ENCODE measurements at places on chromosomes 5 and 9.

- DNase-seq: peak; percentile 37
Measured at GRCh38 chr5:36202521-36202961, 39.2 kb downstream of the NADK2 start.

DNA sequence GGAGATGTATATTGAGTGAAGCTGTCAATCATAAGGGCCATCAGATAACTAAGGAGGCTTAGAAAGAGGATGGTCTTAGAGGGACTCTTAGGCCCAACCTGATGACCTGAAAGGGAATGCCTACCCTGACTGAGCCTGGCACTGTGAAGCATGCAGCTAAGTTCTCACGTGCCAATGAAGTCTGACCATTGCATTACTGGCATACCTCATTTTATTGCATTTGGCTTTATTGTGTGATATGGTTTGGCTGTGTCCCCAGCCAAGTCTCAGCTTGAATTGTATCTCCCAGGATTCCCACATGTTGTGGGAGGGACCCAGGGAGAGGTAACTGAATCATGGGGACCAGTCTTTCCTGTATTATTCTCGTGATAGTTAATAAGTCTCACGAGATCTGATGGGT, 421.6 kb upstream of the SGCD start:
- peak; percentile 80 for DNase-seq

GRCh38 chr9:83582029-83582428, 40.9 kb upstream of the IDNK start:
- no peak for DNase-seq

- peak; percentile 58 for DNase-seq
Measured at GRCh38 chr5:158026304-158027031, 167.5 kb upstream of the CLINT1 start.

- DNase-seq: no peak
Measured at GRCh38 chr5:55410845-55411244, 103.1 kb downstream of the MTREX start.

DNA sequence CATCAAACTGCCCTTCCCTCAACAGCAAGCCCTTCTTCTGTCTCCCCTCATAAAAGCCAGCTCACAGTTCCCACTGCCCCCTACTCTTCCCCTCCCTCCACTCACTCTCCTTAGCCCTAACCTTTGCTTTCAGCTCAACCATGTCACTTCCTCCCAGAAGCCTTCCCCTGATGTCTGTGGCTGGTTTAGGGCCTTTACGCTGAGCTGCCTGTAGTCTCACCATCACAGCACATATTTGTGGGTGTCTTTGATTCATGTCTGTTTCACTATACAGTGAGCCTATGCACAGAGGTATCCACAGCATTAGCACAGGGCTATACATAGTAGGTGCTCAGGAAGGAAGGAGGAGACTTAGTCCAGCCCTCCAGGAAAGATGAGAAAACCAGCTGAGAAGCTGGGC, 34.7 kb downstream of the C9orf50 start:
- no peak for DNase-seq

DNA sequence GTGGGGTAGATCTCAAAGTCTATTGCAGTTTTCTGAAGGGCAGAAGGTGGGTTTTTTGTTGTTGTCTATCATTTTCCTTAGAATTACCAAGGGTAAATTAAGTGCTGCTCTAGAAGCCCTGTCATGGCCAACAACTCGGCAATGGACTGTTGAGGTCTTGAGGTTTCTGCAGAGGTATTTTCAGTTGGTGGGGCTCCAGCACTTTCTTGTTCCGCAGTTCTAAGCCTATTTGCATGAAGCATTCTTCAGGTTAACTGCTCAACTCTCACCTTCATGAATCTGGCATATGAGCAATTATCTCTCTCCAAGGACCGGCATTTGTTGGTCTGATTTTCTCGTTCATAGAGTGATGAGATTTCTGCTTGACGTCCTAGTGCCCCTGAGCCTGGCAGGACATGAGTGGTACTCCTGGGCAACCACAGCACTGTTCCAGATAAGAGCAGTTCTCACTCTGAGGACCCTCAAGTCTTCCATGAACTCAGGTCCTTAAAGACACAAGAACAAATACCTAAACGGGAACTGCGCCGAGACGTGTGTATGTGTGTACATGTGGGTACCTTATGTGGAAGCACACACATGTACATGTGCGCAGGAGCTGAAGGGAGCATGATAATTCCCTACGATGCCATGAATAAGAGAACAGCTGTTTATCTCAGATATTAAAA, 544.5 kb downstream of the CSNK1G3 start:
- no peak for DNase-seq

GRCh38 chr9:13758936-13759335, 479.4 kb upstream of the MPDZ start:
- no peak for DNase-seq

DNA sequence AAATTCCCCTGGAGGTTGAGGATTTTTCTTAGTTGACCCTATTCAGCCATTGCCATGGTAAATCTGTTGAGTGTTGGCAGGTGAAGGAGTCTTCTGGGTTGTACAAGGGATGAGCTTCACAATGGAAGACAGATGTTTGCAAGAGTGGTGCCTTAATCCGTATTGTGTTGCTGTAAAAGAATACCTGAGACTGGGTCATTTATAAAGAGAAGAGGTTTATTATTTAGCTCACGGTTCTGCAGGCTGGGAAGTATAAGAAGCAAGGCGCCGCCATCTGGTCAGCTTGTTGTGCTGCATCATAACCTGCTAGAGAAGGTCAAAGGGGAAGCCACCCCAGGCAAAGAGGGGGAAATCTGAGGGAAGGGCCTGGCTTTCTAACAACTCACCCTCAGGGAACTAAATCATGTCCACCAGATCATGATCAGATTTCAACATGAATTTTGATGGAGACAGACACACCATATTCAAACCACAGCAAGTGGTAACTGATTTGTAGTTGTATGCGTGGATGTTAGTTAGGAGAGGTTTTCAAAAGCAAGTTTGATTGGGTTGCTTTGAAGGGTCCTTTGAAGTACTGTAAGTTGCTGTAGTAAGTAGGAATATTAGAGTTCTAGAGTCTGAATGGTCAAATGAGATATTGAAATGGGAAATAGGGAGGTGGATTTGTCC, 2.5 kb downstream of the TNPO1 start:
- DNase-seq: peak; percentile 66

DNA sequence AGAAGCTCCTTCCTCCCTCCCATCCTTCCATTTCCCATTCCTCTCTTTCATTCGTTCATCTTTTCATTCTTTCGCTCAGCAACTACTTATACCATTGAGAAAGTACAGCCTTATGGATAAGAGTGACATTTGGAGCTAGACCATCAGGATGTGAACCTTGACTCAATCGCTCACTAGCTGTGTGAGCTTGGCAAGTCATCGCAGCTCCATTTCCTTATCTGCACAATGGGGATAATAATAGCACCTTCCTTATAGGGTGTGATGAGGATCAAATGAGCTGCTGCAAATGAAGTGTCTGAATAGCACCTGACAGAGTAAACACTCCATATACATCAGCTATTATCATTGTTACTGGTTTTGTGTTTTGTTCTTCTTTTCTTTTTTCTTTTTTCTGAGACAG, 28.1 kb upstream of the SYNPO start:
- DNase-seq: no peak

DNA sequence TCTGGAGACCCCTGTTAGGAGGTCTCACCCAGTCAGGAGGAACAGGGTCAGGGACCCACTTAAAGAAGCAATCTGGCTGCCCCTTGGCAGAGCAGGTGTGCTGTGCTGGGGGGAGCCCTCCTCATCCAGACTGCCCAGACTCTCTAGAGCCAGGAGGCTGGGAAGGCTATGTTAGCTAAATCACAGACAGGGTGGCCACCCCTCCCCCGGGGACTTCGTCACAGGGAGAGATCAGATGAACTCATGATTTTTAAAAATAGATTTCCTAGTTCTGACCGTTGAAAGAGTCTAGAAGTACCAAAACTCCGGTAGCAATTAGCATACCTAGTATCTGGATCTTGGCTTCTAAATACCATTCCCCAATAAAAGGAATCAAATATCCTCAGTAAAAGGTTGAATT, 35.0 kb upstream of the FOXB2 start:
- peak; percentile 65 for DNase-seq

DNA sequence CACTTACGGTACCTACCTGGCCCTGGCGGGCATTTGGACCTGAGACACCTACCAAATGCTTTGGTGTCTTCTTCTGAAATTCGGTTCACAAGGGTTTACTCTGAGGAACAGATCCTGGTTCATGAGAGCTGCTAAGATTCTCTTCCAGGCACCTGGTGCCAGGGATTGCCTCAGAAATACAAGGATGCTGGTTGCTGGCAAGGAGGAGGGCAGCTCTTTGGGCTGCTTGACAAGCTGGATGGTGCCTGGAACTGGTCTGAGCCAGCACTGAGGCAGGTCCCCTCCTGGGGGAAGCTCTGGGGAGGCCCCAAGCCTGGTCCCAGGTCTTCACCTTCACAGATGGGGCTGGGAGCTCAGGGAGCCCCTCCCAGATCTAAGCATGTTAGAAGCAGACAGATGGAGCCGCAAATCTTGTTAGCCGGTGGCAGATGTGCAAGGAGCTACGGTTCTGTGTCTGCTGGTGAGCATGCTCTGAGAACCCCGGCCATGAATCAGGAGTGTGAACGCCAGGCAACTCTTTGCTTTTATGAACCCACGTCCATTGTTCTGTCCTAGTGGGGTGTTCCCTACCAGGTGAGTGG, 16.3 kb downstream of the FABP6 start:
- no peak for DNase-seq

- peak; percentile 72 for DNase-seq
Measured at GRCh38 chr5:128062172-128062746, 21.3 kb upstream of the SLC12A2 start.

DNA sequence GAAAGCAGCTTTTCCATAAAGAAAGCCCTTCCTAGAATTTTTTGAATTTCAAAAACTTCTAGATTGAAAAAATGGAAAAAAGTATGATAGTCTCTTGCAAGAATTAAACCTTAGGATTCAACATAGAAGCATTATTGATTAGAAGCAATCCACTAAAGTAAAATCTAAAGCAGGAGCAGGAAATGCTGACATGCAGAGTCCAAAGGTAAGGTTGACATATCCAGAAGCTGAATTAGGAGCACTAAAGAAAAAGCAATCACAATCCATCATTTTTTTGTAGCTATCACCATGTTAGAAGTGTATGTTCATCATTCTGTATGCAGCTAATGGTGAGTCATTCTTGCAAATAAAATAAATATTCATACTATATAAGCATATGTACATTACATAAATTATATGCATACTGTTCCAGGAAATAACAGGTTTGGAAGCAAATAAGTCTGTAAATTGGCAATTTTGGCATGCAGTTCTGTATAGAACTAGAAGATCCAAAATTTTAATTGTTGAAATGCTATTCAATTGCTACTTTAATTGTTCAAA, 39.4 kb upstream of the RNF180 start:
- no peak for DNase-seq

- peak; percentile 93 for DNase-seq
Measured at GRCh38 chr9:31137176-31138160, 1247.0 kb upstream of the ACO1 start.

DNA sequence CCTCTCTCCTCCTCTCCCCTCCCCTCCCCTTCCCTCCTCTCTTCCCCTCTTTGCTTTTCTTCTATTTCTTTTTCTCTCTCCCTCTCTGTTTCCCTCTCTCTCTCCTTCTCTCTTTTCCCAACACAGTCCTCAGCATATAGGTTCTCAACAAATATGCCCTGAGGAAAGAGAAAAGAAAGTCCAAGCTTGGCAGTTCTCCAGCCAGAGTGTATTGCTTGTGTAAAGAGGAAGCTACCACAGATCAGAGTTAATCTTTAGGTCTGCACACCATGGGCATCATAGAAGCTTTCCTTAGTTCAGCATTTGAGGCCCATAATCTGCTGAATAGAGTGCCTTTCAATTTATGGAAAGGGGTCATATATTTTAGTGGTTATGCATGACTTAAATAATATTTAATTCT, 382.8 kb upstream of the WWC1 start:
- peak; percentile 36 for DNase-seq

GRCh38 chr5:153672347-153673090, 182.0 kb downstream of the GRIA1 start:
- DNase-seq: peak; percentile 16

- no peak for DNase-seq
Measured at GRCh38 chr5:169176709-169177694, 123.9 kb downstream of the SLIT3 start.

Data from fibroblast of skin of back (primary cell).